ENCODE measurements at places on chromosomes 7 and 10.
A peak's percentile ranks its signal among the peaks of the same experiment; 100 is the strongest.

DNA sequence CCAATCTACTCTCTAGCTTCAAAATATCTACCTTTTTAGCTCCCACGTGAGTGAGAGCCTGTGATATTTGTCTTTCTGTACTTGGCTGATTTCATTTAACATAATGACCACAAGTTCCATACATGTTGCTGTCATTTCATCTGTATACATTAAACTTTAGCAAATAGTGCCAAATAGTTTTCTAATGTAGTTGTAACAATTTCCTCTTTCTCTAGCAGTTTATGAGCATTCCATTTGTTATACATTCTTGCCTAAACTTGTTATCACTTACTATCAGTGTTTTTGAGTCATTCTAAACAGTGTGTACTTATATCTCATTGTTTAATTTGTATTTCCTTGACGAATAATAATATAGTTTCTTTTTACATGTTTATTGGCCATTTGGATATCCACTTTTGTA lies 77.2 kb downstream of the NEUROD6 start:
- DNase-seq, result no peak

DNA sequence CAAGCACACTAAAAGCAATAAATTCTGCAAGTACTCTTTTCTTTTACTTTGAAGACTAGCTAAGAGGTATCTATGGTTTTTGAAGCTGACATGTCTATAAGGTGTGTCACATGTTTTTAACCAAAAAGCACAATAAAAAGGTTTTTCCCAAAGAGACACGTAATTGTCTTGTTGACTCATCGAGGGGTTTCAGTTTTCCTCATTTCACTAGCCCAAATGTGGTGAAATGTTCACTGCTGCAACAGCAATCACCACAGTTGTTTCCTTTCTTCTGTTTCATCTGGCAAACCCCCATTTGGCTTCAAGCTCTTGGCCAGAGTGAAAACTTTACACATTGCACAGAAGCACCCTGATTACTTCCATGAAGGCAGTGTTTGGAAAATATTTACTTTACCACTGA lies 3.8 kb upstream of the HOXA4 start:
- peak; percentile 68 for DNase-seq

- no peak for DNase-seq
Measured at GRCh38 chr10:103727546-103727963, 127.8 kb downstream of the SH3PXD2A start.

DNA sequence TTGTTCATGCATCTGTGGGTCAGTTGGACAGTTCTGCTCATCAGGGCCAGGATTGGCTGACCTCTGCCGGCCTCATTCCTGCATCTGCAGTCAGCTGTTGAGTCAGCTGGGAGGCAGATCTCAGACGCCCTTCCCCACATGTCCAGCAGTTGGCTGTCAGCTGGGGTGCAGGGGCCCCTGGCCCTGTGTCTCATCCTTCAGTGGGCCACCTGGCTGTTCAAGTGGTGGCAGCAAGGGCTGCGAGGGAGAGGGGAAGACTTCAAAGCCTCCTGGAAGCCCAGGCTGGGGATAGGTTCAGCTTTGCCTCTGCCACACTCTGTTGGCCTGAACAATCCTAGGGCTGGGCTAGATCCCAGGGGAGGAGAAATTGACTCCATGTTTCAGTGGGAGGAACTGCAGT lies 33.2 kb downstream of the TACR2 start:
- DNase-seq, result no peak

DNA sequence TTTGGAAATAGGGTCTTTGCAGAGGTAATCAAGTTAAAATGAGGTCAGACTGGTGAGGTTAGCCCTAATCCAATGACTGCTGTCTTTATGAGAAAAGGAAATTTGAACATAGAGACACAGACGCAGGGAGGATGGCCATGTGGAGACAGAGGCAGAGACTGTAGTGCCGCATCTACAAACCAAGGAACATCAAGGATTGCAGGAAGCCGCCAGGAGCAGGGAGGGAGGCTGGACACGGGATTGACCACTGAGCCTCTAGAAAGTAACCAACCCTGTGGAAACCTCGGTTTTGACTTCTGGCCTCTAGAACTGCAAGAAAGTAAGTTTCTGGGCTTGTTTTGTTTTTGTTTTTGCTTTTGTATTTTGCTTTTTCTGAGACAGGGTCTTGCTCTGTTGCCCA lies 68.4 kb upstream of the ADAM12 start:
- DNase-seq, result no peak

DNA sequence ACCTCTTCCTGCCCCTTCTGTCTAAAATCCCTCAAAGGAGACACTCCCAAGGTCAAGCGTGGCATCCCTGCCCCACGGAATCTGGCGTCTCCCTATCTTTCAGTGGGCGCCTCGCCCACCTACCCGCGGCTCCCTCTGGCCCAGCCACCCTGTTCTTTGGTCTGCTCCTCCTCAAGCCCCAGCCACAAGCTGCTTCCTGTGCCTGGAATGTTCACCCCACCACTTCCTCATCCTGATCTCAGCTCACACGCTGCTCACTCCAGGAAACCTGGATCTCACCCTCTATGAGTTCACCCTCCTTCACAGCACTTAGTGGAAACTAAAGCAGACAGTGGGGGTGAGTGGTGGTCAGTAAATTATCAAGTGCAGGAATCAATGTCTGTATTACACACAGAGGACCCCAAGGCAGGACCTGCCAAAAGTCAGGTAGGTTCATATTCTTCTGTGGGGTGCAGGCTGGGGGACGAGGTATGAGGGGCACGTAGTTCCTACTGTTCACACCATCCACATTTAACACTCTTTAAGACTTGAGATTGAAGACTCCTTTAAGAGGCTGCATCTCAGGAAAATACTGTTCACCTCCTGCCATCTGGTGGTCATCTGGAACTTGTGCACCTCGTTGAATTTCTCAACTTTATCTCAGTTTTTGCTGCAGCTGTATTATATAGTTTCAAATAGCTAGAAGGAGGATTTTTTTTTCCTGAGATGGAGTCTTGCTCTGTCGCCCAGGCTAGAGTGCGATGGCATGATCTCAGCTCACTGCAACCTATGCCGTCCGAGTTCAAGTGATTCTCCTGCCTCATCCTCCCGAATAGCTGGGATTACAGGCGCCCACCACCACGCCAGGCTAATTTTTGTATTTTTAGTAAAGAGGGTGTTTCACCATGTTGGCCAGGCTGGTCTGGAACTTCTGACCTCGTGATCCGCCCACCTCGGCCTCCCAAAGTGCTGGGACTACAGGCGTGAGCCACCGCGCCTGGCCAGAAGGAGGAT lies 166.6 kb downstream of the ARHGAP21 start:
- DNase-seq, result peak; percentile 29

DNA sequence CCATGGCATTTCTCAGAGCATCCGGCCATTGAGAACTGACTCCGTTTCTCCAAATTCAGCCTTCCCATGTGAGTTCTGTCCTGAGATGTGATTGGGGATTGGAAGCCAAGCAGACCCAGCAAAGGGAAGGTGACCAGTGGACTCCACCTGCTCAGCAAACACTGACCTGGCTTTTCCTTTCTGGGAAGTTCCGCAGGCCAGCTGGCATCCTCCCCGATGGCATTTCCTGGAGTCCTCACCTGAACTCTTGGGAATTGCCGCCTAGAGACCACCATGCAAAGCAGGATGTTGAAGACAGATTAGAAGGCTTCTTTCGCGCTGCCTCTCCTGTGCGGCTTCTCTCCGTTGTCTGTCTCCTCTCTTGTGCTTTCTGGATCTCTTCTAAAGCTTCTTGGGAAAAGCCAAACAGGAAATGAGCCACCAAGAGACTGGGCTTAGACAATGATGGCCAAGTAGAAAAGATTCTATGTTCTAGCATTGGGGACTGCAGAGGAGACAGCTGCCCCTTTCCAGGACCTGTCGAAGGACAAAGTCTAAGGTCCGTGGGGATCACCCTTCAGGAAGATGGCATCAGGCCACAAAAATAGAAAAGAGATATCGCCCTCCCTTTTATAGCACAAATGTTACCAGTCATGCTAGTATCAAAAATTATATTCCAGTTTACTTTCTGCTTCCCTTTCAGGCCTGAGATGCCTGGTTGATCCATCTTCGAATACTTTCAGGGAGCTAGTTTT lies 103.7 kb upstream of the INSYN2A start:
- DNase-seq, result no peak

DNA sequence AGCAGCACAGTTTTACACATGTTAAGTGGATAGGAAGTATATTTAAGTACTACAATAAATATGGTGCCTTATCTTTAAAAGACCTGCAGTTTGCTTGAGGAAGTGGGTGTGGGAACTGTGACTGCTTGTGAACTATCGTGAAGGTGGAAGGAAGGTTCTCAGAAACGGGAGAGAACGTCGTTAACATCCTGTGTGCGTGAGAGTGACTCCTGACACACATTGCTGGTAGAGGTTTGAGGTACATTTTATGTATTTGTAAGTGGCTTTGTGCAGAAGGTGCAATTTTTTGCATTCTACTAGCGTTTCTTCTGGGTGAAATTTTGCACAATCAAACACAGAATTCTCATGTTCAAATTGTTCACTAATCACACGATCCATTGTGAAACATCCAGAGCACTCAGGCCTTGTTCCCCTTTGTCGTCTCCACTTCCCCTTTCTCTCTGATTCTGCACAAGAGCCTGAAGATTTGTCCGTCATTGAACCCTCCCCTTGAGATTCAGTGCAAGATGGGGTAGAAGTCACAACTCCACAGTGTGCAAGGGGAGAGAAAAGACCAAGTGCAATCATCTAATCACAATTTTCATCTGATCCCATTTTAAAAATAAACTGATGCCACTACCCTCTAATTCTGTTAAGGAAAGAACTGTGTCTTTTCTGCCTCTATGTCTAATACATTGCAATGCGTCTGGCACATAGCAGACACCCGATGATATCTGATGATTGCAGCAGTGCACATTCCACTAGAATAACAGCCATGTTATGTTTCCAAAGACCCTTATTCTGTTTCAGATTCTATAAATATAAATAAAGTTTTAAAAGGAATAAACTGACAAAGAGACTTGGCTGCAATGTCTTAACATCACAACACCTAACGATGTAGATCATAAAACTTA lies 279.9 kb downstream of the NEBL start:
- no peak for DNase-seq

DNA sequence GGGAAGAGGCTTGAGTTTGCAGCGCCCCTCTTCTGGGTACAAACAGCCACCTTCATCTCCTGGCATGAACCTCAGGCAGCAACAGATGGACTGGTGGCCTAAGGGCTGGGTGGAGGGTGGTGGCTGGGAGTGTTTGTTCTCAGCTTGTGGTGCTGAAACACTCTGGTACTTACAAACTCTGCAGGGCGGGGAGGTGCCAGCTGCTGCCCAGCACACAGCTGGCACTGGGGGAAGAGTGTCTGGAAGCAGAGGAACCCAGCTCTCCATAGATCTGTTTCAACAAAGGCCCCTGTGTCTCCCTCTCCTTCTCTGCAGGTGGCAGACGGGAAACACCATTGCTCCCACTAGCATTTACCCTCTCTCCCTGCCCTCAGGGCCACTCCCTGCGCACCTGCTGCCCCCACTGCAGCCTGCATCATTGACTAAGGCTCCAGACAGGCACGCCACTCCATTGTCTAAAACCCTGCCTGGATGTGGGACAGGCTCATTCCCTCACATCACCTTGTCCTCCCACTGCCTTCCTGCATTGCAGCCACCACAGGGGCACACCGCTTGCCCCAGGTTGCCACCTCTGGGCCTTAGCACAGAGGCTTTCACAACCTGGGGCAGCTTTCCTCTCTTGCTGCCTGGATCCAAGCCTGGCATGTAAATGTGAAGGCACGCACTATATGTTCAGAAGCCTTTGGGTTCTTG lies 6.5 kb downstream of the ARHGAP22 start:
- no peak for DNase-seq

Measured in fibroblast of skin of left biceps (primary cell).